ENCODE measurements at places on chromosomes 1 and 21.
A peak's percentile ranks its signal among the peaks of the same experiment; 100 is the strongest.

DNA sequence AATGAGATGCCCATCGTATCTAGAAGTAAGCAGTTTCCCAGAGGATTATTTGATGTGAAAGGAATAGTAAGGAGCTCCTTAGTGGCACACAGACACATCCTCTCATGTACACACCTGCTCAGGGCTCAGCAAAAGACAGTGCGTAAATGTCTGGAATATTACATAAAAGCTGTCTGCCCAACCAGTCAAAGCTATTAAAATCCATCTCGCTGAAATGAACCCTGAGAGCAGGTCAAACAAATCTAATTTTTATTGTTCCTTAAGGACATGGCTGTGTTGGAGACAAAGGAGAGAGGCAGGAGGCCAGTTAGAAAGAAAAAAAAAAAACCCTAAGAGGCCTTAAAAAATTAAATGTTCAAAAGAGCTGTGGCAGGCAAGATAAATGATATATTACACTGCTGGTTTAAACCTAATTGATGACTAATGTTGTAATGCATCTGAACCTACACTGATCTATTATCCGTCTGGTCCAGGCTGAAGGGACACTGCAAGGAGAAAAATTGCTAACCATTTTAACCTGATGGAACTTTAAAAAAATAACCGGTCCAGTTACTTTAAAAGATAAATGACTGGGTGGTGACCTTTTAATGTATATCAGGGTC, 58.5 kb upstream of the FGGY start:
- DNase-seq = no peak

DNA sequence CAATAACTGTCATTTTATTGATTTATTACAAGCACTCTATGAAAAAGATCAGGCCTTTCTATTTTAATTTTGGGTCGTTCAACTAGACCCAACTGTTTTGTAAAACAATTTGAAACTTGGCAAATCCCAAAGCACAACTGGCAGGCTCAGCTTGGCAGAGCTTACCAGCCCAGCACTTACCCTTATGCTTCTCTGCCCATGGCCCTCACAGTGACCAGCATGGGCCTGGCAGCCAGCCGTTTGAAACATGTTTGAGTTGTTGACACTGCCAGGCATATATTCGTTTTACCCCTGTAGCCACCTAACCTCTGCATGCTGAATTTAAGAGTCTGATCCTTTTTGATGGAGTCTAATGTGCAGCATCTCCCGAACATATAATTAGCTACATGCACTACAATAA, 796.7 kb upstream of the ADGRL2 start:
- DNase-seq = no peak

DNA sequence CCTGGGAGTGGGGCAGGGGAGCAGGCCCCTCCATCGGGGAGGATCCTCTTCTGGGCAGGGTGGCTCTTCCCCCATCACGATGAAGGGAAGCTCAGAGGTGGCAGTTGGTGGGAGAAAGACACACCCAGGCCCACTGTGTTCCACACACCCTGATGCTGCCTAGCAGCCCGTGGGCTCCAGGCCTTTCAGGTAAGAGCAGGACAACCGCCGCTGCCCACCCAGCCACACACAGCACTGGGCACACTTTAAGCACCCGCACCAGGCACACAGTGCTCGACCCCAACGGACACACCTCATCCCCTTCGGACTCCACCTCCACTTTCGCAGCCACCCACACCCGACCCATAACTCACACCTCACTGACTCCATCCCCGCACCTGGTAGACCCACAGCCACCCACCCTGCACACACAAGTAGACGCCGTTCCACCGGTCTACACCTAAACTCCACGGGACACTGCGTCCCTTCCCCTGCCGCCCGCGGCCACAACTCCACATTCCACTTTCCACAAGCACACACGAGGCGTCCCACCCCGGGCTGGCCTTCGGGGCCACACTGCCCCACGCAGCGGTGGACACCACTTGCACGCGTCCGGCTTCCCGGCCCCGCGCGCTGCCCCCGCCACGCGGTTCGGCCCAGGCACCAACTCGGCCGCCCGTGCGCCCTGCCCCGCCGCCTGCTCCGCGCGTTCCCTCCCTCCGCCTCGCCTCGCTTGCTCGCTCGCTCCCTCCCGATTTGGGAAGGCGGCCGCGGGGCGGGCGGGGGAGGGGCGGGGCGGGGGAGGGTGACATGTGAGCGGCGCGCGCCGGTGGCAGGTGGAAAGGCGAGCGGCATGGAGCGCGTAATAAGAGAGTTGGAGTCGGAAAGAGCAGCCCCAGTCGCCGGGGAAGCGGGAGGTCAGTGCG, at the start of gene KCNQ4:
Gene KCNQ4 (plus strand): TSS at position 787 of the 905 bp plus-strand sequence. CDS start 307 bp downstream, outside the sequence.
- DNase-seq = no peak

GRCh38 chr1:6596351-6596750, 6.3 kb downstream of the KLHL21 start:
- DNase-seq = no peak

GRCh38 chr1:158644449-158644848, 39.4 kb downstream of the OR10Z1 start:
- DNase-seq = peak; percentile 72

GRCh38 chr21:42171091-42172053, 47.6 kb upstream of the ABCG1 start:
- no peak for DNase-seq

GRCh38 chr1:176843352-176844297, 320.9 kb downstream of the ASTN1 start:
- DNase-seq = no peak

DNA sequence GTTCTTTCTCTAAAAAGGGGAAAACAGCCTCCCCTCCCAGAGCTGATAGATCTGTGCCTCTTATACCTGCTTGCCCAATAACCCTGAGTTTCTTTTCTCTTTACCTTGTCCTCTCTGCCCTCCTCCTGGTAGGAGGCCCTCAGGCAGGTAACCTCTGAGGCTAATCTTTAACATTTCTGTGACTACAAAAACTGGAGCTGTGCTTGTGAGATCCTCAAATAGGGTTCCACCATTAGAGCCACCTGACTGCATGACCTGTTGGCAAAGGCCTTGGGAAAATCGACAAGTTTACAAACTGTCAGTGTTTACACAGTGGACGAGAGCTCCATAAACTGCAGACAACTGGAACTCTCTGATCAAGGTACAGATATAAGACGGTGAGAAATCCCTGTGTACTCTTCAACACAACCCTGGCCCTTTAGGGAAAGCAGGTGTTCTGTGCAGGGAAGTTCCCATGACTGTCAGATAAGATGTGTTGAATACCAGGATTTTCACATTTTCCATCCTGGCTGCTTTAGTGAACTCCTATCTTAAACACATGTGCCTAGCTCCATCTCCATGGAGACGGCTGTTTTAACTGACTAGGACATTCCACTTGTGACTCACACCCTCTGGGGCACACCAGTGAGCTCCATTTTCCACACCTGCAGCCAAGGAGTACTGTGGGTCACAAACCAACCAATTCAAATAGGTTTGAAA, 38.3 kb downstream of the ECE1 start:
- DNase-seq = no peak

- no peak for DNase-seq
Observed at GRCh38 chr1:38839363-38839762, 20.2 kb downstream of the RRAGC start.

- no peak for DNase-seq
Observed at GRCh38 chr1:1099506-1100183, 16.2 kb downstream of the C1orf159 start.

DNA sequence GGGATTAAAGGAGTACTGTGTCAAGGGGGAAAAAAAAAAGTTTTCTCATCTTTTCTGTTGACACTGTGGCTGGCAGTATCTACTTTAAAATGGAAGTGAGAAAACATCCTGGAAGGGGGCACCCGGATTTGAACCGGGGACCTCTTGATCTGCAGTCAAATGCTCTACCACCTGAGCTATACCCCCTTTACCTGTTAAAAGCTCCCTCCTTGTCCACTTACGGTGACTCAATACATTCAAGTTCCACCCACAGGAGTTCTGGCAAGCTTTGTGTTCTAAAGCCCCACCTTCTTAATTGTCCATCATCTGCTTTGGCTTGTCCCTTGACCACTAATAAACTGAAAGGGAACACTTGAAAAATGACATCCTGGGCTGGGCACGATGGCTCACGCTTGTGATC, 68.2 kb downstream of the FNBP1L start:
- DNase-seq = no peak

GRCh38 chr1:176559474-176559873, 96.5 kb downstream of the PAPPA2 start:
- DNase-seq = no peak

- DNase-seq = no peak
Observed at GRCh38 chr21:45864436-45864835, 117.1 kb upstream of the COL6A1 start.

DNA sequence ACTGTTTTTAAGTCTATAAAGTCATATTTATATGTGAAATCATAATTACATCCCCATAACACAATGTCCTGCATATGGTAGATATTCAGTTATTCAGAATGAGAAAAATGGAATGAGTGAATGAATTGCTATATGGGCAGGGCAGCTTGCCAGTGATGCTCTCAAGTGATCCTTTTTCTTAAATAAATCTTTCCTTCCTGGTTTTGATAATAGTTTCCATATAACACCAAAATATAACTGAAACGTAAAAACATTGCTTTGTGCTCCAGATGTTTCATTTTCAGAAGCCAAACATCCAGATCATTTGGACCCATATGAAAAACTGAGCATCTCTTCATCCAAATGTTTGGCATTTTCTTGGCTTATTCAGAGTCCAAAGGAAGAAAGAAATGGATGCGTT, 30.2 kb upstream of the RGS8 start:
- DNase-seq = no peak

DNA sequence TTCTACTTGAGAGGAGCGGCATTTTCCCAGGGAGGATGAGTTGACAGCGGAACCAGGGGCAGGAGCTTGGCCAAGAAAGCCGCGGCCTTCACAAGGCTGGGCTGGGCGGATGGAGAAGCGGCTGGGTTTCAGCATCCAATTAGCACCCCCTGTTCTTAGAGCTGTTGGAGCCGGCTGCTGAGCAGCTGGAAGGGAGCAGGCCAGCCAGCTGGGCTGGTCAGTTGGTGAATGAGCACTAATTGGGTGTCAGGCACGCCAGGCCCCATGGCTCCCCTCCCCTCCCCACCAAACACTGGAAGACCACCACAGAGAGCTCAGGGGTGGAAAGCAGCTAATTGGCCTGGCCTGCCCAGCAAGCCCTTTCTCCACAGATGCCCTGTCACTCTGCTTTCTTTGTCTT, 245.6 kb downstream of the RRAGC start:
- no peak for DNase-seq

DNA sequence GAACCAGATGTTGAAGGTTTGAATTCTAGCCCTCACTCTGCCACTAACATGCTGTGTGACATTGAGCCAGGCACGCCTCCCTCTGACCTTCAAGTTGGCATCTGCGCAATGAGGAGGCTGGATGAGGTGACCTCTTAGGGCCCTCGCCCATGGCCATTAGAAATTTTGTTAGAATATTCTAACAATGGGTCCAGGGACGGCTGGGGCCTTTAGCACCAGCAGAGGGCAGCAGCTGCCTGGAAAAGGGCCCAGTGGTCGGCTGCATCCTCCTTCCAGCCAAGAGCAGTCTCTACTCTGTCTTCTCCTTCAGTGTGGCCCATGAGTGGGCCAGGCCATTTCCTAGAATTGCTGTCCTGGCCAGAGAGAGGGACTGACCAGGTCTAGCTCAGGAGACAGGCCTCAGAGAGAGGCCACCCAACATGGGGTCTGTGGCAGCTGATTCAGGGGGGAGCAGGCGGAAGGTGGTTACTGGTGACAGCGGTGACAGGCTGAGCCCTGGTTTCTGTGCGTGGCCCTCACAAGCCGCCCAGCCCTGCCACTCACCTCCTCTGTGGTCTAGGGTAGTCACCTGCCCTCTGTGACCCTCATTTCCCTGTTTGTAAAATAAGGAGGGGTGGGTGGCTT, 101.3 kb upstream of the ACTL8 start:
- DNase-seq = peak; percentile 59

DNA sequence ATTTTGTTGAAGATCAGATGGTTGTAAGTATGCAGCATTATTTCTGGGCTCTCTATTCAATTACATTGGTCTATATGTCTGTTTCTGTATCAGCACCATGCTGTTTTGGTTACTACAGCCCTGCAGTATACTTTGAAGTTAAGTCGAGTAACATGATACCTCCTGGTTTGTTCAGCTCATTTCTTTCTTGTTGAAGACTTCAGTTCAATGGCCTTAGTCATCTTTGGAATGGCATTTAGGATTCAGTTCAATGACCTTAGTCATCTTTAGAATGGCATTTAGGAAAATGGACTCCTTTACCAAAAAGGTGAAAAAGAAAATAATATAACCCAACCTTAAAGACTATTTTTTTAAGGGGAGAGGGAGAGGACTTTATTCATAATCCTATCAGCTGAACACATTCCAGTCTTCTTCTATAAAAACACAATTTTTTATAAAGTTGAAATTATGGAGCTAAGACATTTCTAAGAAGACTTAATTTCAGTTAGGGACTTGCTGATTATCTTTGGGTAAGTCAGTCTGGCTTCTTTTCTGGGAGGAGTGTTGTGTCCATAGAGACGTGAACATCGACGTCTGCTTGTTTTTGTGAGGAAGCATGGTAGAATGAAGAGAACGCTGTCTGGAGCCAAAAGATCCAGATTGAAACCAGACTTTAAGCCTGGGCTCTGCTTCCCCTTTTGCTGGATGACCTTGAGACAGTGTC, 48.3 kb downstream of the DDR2 start:
- DNase-seq = no peak

DNA sequence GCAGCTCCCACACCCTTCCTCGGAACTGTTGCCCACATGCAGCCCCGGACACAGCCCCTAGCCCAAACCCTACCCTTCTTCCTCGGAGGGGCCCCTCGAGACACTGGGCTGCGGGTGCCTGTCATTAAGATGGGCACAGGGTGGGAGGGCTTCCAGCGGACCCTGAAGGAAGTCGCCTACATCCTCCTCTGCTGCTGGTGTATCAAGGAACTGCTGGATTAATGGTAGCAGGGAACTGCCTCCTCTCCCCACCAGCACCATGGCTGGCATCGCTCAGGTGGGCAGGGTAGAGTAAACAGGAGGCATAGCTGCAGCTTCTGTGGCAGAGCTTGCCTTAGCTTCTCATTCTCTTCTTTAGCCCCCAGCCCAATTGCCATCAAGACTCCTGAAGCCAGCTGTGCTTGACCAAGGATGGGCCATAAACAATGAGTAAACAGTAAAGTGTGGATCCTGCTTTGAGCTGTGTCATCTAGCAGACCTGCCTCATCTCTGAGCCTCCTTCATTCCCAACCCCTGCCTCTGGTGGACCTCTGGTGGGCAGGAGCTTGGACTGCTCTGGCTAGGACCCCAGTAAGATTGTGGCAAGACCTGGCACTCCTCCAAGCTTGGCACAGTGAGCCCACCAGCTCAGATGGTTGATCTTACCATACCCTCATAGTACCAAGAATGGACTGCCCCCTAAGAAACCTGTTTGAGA, at the start of gene LENEP:
Gene LENEP (plus strand): TSS at position 15 of the 697 bp plus-strand sequence. CDS start 22 bp downstream, at position 37.
- DNase-seq = no peak

- no peak for DNase-seq
Observed at GRCh38 chr21:27339902-27340301, 373.0 kb upstream of the ADAMTS5 start.

GRCh38 chr1:33080885-33081553, at the start of gene AZIN2:
TSS of gene AZIN2 (plus strand) at chr1:33081153. CDS start at chr1:33082250, 1,097 bp downstream.
- peak; percentile 88 for DNase-seq

Measured in inflammatory macrophage treated with lipopolysaccharide for 1 hour (primary cell).